ENCODE measurements at places on chromosomes 1 and 21.

- DNase-seq = no peak
These were observed 10.5 kb downstream of the RO60 start for GRCh38 chr1:193069748-193070385.

DNA sequence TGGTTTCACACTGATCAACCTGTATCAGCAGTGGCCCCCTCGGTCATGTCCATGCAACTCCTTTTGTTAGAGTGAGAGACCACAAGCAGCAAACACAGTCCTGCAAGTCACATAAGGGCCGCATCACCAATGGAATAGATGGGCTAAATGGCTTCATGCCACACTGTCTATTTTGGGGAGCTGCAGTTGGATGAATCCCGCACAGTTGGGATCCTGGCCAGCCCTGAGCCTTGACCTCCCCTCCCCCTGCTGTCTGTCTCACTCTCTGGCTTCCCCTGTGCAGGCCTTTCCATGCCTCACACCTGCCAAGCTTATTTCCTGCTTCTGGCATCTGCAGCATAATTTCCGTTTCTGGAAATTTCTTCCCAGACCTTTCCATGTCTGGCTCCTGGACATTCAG, 57.0 kb downstream of the CNIH3 start:
- no peak for DNase-seq

- no peak for DNase-seq
These were observed 34.3 kb upstream of the RAP1GAP start for GRCh38 chr1:21703318-21703963.

DNA sequence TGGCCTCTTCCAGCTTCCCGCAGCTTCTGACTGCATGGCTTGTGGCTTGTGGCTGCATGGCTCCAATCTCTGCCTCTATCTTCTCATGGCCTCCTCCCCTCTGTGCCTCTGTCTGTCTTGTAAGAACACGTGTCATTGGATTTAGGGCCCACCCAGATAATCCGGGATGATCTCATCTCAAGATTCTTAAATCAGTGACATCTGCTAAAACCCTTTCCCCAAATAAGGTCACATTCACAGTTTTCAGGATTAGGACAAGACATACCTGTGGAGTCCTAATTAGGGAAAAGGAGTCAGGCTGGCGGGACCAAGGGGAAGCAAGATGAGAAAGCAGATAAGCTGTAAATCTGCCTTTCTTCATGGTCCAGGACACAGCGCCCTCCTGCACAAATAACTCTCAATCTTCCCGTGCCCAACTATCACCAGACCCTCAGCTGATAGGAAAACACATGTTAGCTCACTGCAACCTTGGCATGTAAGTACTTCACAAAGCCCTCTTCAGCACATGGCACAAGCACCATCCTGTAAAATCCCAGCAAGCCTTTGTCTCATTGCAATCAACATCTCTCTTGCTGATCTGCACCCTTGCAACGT, 82.2 kb downstream of the SPSB1 start:
- DNase-seq = no peak

DNA sequence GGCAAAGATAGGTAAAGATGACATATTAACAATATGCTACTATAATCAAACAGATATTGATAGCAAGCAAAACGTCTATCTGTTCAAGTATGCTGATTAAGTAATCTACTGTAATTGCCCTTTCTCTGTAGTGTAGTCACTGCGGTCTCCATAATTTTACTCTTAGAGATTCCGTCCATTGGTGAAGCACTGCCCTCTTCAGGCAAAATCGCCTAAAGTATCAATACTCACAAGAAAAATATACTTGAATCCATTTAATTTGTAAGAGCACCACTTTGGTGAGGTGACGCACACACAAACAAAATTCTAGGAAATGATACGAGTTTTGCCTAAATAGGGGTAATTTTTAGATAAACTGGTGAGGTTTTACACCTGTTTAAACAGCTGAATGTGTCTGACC, 434.6 kb upstream of the CHRM3 start:
- DNase-seq = no peak

DNA sequence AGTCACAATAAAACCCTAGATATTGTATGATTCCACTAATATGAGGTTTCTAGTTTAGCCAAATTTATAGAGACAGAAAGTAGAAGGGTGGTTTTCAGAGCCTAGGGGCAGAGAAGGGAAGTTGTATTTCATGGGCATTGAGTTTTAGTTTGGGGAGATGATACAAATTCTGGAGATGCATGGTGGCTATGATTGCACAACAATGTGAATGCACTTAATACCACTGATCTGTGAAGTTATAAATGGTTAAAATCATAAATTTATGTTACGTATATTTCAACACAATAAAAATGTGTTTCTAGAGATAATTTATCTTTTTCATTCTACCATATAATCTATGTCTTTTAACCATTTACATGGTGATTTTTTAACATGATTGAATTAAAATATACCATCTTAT, 779.3 kb upstream of the BRINP3 start:
- DNase-seq = no peak

DNA sequence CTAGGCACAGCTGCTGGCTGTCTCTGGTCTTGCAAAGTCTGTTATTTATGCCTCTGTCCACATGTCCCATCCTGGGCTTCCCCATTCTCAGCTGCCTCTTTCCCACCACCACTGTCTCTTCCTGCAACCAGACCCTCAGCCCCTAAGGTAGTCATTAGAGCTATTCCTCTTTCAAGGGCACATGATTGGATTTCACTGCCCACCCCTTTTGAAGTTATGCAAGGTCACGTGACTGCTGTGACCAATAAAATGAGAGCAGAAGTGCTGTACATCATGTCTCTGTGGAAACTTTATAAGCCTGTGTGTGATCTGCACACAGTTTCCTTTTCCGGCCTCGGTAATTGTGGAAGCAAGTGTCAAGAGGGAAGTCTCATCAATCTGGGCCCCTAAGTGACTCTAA, 136.6 kb upstream of the HMGB4 start:
- no peak for DNase-seq

DNA sequence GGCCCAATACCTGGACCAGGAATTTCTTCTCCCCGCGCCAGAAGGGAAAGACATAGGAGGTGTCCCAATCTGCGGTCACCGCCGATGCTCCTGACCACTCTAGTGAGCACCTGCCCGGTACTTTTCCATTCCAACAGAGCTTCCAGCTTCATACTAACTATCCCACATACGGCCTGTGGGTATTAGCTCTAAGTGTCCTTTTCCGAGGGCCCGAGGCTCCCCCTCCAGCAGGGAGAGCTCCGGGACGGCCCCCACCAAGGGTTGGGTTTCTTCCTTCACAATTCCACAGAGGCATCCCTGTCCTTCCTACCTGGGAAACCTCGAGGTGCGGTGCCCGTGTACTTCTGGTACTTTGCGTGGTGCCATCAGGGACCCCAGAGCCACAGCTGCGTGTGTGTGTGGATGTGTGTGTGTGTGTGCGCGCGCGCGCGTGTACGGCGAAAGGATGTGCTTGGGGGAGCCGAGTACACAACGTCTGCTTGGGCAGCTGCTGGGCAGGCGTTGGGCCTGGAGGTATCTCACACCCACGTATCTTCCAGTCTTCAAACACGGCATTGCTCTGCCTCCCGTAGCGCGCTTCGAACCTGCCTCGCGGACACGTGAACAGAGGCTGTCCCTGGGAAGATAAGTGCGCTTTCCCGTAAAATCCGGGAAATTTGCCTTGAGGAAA, 2.4 kb upstream of the SIM2 start:
- no peak for DNase-seq

GRCh38 chr1:237492359-237492758, 398.4 kb downstream of the ZP4 start:
- DNase-seq = no peak

- no peak for DNase-seq
These were observed 24.7 kb downstream of the KNCN start for GRCh38 chr1:46526691-46527291.

- no peak for DNase-seq
These were observed 105.3 kb downstream of the MAST2 start for GRCh38 chr1:45908611-45909140.

DNA sequence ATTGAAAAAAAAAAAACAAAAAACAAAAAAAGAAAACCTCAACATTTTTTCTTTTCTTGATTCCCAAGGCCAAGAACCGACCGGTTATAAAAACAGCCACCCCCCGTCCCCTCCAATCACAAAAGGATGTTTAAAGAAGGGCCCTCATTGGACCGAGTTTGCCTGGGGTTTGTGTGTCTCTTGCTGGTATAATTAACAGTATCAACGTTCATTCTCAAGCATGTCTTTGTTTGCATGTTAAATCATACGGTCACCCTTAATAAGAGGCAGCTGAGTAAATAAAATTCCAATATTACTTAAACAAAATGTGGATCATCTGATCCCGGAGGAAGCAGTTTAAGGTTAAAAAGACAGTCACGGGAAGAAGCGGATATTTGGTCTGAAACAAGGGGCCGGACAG, 201.1 kb downstream of the PRDM2 start:
- no peak for DNase-seq

- DNase-seq = no peak
These were observed 19.0 kb downstream of the CLCA1 start for GRCh38 chr1:86487811-86488141.

DNA sequence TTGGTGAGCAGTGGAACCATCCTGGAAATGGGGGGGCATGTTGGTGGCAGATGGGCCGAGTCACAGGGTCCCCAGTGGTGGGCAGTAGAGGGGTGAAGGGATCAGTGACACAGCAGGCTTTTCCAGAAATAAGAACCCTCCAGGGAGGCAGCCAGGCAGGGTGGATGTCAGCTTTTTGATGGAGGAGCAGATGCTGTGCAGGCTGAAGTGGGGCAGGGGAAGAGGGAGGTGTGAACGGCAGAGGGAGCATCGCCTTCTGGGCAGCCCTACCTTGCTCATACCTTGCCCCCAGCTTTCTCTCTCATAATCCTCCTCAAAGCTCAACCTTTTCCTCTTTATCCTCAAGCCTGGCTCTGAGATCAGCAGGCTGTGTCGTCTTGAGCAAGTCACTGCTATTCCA, 131.8 kb upstream of the IPO9 start:
- DNase-seq = no peak

GRCh38 chr1:101748077-101748476, 248.6 kb downstream of the OLFM3 start:
- no peak for DNase-seq

- DNase-seq = no peak
These were observed 59.5 kb upstream of the EFHD2 start for GRCh38 chr1:15350151-15350550.

- no peak for DNase-seq
These were observed 124.8 kb upstream of the GRIK3 start for GRCh38 chr1:37159102-37159501.

- DNase-seq = no peak
These were observed 28.9 kb upstream of the LYPLAL1 start for GRCh38 chr1:219144658-219145315.

DNA sequence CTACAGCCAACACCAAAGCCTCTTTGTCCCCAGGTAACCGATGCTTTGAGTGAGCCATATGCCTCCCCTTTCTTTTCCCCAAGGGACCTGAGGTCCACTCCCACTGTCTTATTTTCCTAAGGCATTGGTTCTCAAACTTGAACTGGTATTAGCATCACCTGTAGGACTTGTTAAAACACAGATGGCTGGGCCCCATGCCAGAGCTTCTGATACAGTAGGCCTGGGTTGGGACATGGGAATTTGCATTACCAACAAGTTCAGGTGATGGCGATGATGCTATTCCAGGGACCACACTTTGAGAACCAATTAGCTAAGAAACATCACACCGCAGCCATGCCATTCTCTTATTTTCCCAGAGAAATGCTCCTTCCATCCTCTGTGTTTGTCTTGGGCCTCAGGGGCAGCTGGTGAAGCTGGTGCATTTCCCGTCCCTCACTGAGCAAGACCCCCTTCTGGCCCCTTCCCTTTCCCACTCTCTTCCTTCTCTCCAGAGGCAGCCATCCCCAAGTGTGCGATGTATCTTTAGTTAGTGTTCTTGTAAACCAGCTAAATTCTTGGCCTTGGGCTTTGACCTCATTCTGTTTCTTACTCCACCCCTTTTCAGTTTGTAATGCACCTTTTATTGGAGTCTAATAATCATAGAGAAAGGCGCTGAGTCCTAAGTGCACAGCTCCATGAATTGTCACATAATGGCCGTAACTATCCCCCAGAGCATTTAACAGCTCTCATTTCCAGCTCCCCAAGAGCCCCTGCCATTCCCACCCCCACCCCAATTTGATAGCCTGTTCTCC, 14.2 kb upstream of the TTC22 start:
- no peak for DNase-seq

DNA sequence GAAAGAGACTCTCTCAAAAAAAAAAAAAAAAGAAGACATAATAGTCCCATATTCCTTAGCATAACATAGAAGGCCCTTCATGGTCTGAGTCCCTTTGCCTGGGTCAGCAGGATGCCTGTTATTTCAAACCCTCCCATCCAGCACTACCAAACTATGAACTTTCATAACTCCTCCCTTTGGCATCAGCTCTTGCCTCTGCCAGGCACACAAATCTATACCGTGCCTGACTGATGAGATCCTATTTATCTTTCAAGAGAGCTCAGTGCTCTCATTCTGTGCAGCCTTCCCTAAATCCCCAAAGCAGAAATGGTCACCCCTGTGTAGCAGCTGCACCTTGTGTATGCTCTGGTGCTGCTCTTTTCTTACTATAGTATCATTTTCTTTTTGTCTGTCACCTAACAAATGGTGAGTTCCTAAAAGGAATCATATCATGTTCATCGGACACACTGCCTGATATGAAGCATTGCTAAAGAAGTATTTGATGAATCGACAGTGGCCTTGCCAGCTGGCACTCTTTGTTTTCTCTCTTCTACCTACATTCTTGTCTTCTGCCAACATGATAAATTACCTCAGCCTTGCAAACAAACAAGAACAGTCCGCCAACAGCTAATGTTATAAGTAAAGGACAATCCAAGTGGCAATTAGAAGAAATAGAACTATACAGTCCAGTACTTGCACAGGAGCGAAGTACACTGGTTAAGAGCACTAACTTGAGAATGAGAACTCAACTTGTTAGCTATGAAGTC, 29.9 kb downstream of the FMO4 start:
- DNase-seq = no peak

DNA sequence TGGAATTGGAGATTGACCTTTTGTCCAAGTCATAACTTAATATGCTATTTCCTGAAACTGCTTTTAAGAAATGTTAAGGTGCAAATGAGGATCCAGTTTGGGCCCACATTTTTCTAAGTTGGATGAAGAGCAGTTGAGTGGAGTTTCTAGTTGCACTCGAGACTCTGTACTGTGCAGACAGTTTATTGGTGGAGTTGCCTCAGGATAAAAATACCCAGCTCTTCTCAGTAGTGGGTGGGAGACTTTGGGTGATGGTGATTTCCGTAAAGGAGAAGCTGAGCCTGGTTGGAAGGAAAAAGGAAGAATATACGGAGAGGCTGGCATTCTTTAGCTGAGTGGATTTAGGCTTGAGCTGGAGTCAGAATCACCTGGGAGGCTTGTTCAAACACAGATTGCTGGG, 49.9 kb downstream of the CAMTA1 start:
- DNase-seq = no peak

- no peak for DNase-seq
These were observed 26.2 kb downstream of the KIF1B start for GRCh38 chr1:10236405-10237156.

- DNase-seq = no peak
These were observed 58.6 kb downstream of the DDR2 start for GRCh38 chr1:162690672-162691434.

DNA sequence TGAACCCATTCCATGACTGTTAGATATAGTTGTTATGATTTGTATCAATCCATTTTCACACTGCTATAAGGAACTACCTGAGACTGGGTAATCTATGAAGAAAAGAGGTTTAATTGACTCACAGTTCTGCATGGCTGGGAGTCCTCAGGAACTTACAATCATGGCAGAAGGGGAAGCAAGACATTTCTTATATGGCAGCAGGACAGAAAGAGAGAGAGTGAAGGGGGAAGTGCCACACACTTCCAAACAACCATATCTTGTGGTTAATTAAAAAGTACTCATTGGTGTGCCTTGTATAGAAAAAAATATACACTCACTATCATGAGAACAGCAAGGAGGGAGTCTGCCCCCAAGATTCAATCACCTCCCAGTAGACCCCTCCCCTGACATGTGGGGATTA, 137.6 kb upstream of the NBPF11 start:
- no peak for DNase-seq

Measured in esophagus squamous epithelium (tissue), 5 donors.